ENCODE measurements at places on chromosomes 3 and 15.

- DNase-seq: no peak
Observed at GRCh38 chr15:49223536-49224274, 53.7 kb downstream of the GALK2 start.

- DNase-seq: no peak
Observed at GRCh38 chr3:144822671-144823070, 851.0 kb downstream of the DIPK2A start.

GRCh38 chr3:194249323-194250097, 101.6 kb downstream of the CPN2 start:
- DNase-seq: no peak

GRCh38 chr3:30294241-30294667, 312.1 kb upstream of the TGFBR2 start:
- DNase-seq: no peak

GRCh38 chr3:188296761-188297612, 143.0 kb downstream of the LPP start:
- no peak for DNase-seq

All from 8988T (cell line).